ENCODE measurements at places on chromosomes 12 and 14.
A peak's percentile ranks its signal among the peaks of the same experiment; 100 is the strongest.

DNA sequence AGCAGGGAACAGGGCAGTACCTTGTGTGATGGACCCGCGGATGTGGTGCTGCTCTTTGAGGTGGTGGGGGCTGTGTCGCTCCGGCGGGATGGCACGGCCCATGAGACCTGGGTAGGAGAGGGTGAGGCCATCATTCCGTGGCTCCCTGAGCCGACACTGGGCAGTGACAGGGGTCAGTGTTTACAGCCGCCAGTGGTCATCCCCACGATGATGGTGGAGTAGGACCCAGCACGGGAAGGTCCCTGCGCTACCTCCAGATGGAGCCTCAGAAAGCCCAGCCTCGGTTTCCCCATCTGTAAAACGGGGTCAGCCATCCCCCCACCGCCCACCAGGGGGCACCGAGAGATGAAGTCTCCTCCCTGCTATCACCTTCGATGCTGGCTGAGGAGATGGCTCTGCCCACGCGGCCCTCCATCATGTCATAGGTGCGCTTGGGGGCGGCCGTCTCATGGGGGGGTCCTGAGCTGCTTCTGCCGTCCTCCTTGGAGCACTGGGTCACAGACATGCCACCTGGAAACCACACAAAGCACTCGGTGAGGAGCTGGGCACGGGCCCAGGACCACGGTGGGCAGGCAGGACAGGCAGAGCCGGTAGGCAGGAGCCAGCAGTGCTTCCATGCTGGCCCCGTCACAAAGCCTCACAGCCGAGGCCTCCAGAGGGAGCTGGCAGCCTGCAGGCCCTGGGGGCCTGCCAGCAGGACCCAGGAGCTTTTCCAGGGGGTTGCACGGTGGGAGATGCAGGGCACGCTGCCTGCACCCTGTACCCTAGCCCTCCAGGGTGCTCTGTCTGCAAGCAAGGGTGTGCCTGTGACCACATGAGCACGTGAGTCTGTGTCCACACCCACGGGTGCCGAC lies 53.1 kb downstream of the RFLNA start:
- no peak for DNase-seq

DNA sequence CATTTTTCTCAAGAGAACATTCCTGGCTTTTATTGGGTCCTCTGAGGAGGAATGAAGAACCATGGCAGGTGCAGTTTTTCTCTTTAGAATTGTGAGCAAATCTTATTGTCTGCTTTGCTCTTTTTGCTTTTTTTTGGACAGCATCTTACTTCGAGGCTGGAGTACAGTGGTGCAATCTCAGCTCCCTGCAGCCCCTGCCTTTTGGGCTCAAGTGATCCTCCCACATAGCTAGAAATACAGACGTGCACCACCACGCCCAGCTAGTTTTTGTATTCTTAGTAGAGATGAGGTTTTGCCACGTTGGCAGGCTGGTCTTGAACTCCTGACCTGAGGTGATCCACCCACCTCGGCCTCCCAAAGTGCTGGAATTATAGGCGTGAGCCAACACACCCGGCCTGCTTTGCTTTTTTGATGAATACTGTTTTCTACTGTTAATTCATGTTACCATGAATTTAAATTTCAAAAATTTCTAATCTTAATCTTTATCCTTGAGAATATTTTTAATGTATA lies 71.5 kb downstream of the POLR3B start:
- DNase-seq: no peak

- DNase-seq: no peak
Measured at GRCh38 chr12:91511795-91512420, 329.3 kb upstream of the DCN start.

GRCh38 chr14:85858634-85859033 lies 328.7 kb downstream of the FLRT2 start:
- DNase-seq: no peak

DNA sequence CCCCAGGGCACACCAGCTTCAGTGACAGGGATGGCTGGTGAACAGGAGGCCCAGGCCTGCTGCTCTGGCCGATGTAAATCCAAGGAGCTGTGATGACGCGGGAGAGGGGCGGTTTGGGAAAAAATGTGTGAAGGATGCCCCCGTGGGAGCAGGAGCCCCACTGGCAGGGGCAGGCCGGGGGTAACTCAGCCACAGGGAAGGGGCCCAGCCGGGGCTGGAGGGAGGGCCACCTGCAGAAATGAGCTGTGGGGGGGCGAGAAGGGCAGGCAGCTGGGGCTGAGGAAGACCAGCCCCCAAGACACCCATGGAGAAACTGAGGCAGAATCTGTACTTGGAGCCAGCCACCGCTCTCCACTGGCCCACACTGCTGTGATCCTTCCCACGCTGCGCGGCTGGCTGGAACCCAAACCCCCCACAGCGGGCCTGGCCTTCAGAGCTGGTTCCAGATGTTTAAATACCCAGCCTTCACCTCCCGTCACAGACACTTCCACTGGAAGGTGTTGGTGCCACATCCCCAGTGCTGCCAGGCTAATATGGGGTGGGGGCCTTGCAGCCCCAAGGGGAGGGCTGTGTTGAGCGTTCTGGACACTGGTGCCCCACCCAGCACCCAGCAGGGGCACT lies 28.5 kb upstream of the ANKRD9 start:
- no peak for DNase-seq

GRCh38 chr12:85155791-85156190 lies 119.6 kb downstream of the LRRIQ1 start:
- no peak for DNase-seq

DNA sequence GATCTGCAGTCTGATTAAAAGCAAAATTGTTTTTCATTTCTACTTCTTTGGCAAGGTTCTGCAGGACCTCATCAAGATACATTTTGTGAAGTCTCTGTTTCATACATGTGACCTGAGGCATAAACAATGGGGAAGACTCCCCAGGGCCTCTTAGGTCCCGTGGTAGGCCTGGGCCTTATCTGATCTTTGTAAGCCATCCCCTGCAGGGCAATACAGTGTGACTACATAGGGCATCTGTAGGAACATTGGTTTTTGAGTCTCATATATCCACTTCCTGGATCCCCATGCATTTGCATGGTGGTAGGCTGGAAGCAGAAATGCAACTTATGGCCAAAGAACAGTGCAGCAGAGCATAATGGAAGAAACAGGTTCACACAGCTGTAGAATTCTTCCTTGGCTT lies 6.0 kb downstream of the FAR2 start:
- no peak for DNase-seq

DNA sequence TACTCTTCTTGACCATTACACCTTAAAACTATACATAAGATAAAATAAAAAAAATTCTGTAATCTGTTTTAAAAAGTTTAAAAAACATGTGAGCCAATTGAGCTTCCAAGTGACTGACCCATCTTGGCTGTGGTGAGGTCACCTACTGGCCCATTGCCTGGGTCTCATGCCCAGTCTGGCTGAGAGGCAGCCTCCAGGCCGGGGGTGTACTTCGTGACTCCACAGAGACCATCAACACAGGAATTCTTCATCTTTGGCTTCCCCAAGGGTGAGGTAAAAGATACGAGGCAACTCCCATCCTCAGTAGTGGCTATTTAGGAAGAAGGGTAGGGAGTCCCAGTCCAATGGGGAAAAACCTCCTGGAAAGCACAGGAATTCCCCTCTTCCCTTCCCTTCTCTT lies 113.2 kb downstream of the APAF1 start:
- DNase-seq: no peak

DNA sequence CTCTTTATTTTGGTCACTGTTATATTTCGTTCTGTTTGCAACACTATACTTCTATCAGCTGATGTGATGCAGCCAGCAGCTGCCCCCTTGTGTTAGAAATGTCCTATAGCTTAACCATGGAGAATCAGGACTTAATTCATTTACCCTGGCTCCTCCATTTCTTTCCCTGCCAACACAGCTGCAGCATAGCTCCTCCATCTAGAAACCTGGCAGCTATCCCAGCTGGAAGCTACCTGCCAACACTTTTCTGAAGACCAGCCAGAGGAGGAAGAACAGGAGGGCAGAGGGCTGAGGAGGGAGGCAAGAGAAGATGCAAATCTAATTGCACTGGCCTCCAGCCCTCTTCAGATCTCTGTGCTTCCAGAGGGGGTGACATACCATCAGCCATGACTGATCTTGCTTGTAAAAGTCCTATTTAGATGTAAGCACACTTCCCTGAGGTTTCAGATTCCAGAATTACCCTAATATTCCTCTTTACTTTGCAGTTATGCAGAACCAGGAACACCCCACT lies 156.8 kb upstream of the TMEM260 start:
- peak; percentile 21 for DNase-seq

- DNase-seq: no peak
Measured at GRCh38 chr14:100728962-100729361, 2.3 kb downstream of the DLK1 start.

DNA sequence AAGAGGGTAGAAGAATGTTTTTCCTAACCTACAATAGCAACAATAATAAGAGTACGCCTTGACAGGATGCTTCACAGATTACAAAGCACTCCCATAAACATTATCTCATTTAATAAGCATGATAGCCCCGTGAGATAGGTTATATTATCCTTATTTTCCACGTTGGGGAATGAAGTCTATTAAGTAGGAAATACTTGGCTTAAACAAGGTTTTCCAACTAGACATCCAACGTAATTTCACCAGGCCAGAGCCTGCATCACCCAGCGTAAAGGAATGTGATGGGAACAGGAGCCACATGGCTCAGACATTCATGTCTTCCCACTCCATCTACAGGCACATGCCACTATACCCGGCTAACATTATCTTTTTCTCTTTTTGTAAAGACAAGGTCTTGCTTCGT lies 223.4 kb upstream of the AMIGO2 start:
- DNase-seq: no peak

- DNase-seq: no peak
Measured at GRCh38 chr14:104247336-104248202, 109.2 kb downstream of the KIF26A start.
